DMS 273 treated with DMSO at 0.1 percent for 48 hours (cell line): ENCODE measurements at places on chromosomes 5 and 9.

DNA sequence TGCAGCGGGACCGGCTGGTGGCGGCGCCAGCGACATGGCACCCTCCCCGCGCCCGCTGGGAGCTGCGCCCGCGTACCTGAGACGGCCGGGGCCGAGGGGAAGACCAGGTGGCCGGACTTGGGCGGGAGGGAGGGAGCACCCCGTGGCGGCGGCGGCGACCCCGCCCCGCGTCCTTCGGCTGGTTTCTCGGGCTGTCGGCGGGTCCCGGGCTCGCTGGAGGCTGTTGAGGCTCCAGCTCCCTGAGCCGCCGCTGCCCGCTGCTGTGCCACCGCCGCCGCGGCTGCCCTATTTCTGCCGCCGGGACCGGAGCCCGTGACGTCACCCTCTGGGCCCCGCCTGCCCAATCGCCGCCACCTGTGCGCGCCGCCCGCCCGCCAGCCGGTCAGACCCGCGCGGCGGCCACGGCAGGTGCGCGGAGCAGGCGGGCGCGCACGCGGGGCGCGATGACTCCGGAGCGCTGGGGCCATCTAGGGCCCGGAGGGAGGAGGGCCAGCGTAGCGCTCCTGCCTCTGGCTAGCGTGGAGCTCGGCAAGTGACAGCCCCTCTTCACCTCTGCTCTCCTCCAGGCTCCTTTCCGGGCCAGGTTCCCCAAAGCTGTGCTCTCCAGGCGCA, at the start of gene FSTL4:
TSS of gene FSTL4 (minus strand) at position 293 of the 612 bp plus-strand sequence.
- DNase-seq = peak; percentile 13

- DNase-seq = peak; percentile 89
Observed at GRCh38 chr5:139474890-139475791, 4.3 kb downstream of the SMIM33 start.

DNA sequence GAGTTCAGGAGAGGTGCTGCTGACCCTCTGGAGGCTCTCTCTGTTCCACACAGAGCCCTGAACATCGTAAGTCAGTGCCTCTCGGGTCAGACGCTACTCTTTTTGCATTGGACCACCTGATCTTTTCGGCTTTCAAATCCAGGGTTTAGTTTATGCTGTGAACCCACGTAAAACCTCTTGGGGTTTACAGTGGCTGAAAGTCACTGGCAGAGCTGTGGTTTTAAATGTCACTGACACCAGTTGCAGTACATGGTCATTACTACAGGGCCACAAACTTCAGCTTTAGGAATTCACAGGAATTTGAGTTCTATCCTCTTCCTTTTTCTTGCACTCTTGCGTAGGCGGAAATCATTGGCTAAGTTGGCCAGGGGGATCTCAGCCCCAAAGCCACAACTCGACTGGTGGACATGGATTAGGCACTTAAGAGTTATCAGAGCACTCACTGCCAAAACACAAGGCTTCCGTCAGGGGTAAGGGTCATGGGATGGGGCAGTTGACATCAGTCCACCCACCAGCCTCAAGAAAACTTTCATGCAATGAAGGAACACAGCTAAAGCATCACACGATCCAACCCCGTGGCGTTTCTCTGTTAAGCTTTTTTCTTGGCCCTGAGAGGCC, 76.9 kb downstream of the SFXN1 start:
- no peak for DNase-seq

DNA sequence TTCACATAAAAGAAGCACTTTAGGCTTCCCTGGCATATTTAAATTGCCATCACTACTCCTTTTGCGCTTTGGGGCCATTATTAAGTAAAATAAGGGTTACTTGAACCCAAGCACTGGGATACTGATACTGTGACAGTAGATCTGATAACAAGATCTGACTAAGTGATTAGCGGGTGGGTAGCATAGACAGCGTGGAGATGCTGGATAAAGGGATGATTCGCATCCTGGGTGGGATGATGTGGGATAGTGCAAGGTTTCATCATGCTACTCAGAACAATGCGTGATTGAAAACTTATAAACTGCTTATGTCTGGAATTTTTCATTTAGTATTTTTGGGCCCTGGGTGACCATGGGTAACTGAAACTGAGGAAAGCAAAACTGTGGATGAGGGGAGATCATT, 75.1 kb downstream of the PTTG1 start:
- no peak for DNase-seq

GRCh38 chr5:4990017-4990416, 150.1 kb upstream of the ADAMTS16 start:
- no peak for DNase-seq

DNA sequence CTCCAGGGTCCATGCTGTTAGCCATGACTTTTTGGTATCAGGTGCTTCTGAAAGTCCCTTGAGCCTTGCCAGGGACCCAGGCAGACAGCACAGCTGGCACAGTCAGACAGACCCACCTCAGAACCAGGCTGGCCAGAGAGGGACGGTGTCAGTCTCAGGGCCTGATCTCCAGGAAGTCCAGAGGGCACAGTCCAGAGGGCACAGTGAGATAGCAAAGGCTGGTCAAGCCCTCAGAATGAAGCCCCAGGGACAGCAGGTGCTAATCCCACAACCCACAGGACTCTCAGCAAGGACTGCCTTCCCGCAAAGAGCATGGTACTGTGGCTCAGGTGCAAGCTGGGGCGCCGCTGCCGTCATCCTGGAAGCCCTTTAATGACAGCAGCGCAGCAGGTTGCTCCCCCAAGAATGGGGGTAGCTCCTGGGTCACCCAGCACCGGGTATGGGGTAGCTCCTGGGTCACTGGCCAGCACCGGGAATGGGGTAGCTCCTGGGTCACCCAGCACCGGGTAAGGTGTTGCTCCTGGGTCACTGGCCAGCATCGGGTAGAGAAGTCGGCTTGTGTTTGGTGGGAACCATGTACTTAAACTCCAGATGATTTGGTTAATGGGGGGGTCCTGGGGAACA, 105.6 kb upstream of the PHYKPL start:
- DNase-seq = no peak

GRCh38 chr5:115941051-115941675, 21.1 kb upstream of the LVRN start:
- no peak for DNase-seq

GRCh38 chr5:173970878-173971650, 17.9 kb upstream of the C5orf47 start:
- no peak for DNase-seq

- DNase-seq = no peak
Observed at GRCh38 chr5:178107756-178108310, 5.5 kb upstream of the N4BP3 start.

DNA sequence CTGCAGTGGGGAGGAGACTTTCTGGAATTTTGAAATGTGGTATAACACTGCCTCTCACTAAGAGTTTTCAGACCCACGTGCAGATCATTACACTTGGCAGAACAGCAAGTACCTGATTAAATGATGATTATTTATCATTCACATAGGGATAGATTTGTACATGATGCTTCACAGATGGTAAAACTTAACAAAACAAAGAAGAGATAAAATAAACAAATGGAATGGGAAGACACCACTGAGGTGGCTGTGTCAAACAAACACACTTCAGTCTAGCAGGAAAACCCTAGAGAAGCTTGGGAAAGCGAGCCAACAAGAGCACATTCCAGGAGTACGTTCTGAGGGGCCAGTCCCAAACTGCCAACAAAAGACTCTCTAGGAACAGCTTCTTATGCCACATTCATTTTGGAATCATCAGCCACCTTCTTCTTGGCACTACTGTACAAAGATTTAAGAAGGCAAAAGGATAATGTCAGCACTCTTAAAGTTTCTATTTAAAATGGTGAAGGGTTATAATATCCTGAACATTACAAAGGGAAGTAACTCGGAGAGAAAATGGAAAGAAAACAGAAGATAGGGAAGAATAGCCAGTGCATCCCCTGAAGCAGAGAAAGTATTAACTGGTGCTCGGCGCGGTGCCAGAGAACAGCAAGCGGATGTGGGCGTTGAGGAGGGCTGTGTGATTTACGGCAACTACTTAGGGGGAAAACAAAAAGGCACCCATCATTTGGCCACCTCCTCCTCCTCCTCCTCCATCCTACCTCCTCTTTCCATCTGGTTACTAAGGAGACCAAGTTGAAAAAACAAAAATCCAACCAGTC, 1.6 kb downstream of the MED27 start:
- no peak for DNase-seq

DNA sequence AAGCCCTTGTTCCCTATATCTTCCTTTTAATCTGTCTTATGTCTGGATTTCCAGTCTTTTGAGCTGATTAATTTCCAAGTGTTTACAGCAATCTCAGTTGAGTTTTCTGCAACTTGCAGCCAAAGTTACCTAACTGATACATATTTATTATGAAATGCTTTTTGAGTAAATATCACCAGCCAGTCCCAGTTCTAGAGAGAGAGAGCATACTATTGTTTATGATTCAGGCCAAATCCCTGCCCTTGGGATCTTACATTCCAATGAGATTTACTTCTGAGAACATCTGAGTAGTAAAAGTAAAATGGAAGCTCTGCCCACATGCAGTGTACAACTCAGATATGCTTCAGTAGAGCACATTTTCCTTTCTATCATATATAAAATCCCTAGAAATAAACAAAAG, 661.7 kb downstream of the KCTD16 start:
- DNase-seq = no peak

DNA sequence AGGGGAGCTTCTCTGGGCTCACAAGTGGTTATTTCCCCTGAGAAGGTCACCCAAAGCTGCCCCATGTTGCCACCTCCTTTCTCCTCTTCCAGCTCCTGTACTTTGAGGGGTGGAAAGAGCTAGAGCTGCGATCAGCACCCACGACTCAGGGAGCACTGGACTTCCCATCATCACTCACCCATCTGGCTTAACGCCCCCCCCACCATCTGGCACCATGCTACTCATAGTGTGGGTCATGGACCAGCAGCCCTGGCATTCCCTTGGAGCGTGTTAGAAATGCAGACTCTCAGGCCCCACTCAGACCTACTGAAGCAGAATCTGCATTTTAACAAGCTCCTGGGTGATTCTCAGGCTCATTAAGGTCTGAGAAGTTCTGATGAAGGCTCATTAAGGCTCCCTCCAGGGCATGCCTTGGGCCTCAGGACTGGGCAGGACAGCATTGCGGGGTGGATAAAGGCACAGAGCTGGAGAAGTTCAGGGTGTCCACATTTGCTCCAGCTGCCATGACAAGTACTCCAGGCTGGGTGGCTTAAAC, 67.3 kb downstream of the GALNT12 start:
- no peak for DNase-seq

GRCh38 chr5:141877356-141878185, 639 bp downstream of the PCDH1 start:
- DNase-seq = no peak

GRCh38 chr5:89981878-89982773, 427.4 kb downstream of the CETN3 start:
- DNase-seq = no peak

DNA sequence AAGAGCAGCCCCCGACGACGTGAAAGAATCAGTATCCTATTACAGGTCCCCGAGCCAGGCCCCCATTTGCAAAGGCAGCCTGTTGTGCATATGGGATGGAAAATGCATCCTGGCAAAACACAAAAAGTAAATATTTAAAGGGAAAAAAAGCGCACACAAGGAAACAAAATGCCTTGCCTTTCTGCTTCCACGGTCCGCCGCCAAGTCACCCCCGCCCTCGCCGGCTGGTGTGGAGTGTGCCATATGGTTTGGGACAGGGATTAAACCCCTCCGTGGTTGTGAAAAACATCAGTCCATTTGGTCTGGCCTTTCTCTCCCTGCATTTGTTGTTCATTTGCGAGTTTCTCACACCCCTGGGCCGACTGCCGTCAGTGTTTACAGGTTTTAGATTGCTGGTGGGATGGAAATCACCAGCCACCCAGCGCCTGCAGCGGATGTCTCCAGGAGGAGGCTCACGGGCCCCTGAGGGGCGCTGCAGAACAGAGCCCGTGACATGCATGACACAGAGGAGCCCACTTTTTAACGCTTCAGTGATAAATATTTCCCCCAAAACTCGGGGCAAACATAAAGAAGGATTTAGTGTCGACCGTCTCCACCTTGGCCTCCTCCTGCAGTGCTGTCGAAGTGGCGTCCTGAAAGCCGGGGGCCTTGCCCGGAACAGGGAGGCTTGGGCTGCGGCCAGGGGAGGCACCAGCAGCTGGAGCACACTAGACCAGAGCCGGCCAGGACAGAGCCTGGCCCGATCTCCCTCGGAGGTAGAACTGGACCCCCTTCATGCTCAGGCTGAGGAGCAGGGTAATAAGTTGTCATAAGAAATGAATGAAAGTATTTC, 161.5 kb downstream of the HSD17B3 start:
- DNase-seq = peak; percentile 86

DNA sequence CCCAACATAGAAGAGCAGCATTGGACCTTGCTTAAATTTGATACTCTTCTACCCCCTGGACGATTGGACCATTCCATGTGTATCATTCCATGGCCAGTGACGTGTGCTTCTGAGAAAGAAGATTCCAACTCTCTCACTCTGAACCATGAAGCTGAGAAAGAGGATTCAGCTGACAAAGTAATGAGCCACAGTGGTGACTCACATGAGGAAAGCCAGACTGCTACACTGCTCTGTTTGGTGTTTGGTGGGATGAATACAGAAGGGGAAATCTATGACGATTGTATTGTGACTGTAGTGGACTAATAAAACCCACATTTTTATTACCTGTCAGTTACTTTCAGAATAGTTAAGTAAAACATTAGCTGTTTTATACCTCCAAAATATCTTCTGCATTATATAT, 7.5 kb downstream of the HSPA5 start:
- no peak for DNase-seq

GRCh38 chr9:74589576-74589975, 92.4 kb downstream of the RORB start:
- no peak for DNase-seq

- no peak for DNase-seq
Observed at GRCh38 chr5:62326702-62327101, 20.7 kb downstream of the KIF2A start.

DNA sequence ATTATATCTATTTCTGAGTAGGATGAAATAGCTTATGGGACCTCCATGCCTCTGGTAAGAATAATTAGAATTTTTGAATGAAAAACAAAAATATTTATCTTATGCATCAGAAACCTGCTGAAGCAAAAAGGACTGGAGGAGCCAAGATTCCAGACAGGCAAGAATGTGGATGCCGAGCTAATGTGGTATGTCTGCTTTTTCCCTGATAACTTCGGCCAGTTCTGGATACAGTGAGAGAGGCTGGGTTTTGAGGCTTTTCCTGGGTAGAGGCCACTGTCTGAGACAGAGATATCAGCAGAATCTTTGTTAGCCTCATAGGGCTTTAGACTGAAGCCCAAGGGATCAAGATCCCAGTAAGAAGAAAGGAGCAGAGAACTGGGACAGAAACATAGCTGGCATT, 5.2 kb upstream of the CTNND2 start:
- DNase-seq = no peak

- no peak for DNase-seq
Observed at GRCh38 chr5:683551-684481, 9.3 kb downstream of the TPPP start.

GRCh38 chr5:528629-529511, 4.6 kb upstream of the SLC9A3 start:
- no peak for DNase-seq
